ENCODE measurements at places on chromosomes 3 and 15.
A peak's percentile ranks its signal among the peaks of the same experiment; 100 is the strongest.

DNA sequence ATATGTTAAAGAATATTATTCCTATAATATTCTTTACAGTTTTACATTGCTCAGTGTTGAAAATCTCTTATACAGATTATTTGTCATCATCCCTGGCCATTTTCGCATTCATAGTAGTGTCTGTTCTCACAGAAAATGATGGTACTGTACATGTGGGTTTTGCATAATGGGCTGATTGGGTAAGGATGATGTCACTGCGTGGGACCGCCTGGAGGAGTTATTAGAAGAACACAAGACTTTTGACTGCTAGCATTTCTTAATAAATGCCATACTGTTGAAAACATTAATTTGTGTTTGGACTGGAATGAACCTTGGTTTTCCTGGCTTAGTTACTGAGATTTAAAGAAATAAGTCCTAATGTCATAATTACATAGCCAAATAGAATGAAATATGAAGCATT lies 20.3 kb downstream of the LRCH3 start:
- DNase-seq: no peak

- no peak for DNase-seq
Measured at GRCh38 chr3:70806021-70806420, 493.6 kb upstream of the MDFIC2 start.

- no peak for DNase-seq
Measured at GRCh38 chr3:4776980-4777581, 202.2 kb upstream of the BHLHE40 start.

DNA sequence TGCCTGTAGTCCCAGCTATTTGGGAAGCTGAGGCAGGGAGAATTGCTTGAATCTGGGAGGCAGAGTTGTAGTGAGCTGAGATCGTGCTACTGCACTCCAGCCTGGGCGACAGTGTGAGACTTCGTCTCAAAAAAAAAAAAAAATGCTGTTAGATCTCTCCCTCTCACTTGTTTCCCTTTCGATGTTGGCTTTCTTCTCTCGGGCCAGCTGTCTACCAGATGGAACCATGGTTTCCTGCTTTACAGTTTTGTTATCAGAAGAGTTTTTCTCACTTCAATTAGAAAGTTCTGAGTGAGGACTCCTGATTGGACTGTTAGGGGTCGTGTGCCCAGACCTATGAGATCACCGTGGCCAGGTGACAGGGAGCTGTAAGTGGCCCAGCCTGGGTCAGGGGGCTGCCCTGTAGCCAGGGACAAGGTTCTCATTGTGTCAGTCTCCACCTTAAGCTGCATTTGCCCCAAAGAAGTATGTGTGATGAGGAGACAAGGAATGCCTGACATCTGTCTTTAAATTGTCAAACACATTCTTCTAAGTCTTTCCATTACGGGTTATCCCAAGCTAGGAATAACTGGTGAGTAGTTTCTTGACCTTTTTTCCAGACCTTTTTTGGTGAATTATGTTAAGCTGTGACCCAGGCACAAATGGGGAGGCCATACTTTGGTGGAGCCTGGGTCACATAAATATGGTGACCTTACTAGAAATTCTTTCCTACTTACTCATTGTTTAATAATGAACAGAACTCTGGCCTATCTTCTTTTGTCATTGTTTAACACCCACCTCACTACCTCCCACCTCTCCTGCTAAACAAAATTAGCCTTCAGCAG lies 25.2 kb downstream of the SNAPC5 start:
- DNase-seq: peak; percentile 66

DNA sequence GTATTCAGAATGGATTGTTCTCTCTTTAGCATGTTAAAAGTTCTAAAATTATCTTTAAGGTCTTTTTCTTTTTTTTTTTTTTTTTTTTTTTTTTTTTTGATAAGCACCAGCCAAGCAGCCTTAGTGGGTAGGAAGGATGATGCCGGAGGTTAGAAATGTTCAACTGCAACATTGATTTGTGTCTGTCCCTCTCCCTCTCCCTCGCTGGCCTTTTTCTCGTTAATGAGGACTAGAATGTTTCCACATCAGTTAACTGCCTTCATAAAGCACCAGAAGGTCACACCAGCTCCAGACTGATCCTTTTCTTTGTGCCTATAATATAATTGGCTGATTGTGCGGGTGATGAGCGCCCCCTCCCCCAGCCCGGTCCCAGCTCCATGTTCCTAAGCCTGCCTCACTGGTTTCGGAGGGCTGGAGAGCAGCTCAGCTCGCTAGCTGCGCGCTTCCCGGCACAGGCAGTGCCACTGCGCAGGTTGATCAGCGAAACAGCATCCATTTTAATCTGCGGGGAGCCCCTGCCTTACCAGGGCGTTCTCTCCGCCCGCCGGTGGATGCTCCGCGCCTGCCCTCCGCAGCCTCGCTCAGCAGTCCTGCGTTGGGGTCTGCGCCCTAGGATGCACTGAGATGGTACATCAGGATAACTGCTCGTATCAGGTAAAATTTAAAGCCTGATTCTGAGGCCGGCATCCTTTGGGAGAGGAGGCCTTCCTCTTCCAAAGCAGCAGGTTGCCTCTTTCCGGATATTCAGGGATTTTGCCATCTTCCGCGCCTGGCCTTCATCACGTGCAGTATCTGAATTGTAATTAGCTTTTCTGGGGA lies 148.9 kb upstream of the IL12A start:
- no peak for DNase-seq

GRCh38 chr15:75565062-75565970 lies 13.8 kb downstream of the PTPN9 start:
- no peak for DNase-seq

- no peak for DNase-seq
Measured at GRCh38 chr15:34501131-34501530, 63.5 kb upstream of the GOLGA8A start.

DNA sequence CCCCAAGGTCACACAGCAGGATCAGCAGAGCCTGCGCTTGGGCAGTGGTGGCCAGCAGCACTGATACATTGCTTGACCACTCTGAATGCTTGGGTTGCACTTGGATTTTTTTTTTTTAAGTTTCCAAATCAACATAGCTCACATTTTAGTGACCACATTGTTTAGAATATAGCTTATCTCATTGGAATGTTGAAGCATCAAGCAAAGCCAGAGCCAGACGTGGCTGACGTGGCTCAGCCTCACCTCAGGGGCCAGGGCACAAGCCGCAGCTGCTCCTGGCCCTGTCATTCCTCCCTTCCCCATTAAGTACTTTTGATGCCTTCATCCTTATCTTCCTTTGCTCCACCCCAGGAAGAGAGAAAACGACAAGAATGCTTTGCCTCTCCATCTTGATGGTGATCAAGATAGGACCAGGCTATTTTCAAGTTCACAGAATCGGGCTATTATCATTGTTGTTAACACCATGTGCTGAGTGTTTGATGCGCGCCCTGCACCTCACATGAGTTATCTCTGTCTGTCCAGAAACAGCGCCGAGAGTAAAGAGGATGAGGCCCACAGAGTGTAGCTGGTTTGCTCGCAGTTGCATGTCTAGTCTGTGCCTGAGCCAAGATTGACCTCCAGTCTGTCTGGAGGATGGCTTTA lies 75.8 kb downstream of the AAGAB start:
- DNase-seq: no peak

DNA sequence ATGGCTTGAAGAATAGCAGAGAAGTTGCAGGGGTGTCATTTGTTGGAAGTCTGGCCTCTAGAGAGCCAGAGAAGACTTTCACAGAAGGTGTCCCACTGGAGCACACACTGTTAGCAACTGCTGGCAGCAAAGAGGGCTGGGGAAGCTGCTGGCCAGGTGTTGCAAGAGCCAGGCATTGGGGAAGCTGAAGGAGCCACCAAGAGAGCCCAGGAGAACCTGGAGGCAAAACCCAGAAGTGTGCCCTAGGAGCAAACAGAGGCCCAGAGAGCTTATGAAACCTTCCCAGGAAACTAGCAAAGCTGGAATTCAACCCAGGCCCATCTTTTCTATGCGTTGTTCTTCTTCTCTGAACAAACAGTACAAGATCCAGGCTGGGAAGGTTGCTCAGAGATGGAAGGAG lies 132.7 kb upstream of the TRIM42 start:
- no peak for DNase-seq

DNA sequence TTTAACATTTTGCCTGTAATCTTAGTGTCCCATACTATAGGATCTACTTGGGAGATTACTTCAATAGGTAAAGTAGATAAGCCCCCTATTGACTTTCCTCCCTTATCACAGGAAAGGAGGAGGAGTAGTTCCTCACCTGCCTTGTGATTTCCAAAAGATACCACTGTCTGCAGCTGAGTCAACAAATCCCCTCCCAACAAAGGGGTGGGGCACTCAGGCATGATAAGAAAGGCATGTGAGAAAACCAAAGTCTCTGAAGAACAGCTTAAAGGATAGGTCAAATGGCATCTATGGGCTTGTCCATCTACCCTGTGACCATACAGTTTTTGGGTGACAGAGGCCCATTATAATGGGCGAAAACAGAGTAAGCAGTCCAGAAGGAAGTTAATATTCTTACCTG lies 71.3 kb upstream of the WNT7A start:
- no peak for DNase-seq

DNA sequence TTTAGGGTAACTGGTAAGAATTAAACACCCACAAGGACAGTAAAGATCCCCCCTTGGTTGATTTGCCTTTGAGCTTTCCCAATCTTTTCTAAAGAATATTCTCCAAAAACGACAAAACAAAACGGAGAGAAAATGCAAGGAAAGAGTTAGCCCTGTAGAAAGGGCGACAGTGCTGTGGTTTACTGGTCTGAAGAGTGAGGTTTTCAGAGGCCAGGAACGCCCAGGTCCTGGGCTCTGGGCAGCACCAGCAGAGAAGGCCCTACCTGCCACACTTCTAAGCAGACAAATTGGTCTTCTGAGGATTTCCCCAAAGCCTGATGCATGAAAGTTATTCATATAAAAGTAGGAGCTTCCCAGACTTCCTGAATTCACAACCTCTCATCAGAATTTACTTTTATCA lies 119.3 kb downstream of the KCNMB2 start:
- DNase-seq: no peak

DNA sequence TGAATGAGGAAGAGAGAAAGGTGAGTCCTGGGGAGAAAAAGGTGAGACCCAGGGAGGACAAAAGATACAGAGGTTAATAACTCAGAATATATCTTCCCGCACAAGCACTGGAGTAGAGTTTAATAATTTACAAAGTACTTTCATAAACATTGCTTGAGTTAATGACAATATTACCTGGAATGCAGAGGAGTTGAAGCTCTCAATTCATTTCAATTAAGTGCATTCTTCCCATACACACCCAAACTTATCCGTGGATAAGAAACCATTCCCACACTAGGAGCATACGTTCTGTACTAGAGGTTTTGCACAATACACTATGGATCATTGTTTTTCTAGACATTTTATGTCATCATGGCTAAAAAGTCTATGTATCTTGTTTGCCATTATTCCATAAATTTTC lies 23.3 kb upstream of the KNG1 start:
- DNase-seq: no peak

- no peak for DNase-seq
Measured at GRCh38 chr3:29346828-29347227, 66.0 kb downstream of the RBMS3 start.

DNA sequence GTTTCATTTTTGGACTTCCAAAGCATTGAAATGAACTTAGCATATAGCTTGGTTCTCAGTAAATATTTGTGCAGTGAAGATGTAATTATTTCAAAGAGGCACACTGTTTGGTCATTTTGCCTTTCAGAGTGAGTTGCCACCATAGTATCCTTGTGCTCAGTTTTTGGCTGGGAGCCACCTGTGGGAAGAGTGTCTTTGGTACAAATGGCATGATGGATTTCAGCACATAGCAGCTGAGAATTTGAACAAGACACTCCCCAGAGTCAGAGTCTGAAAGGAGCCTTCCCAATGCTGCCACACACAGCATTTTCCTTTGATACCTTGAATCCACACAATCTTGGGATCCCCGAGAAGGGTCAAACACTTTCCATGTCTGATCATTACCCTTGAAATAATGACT lies 897.2 kb upstream of the ARPP21 start:
- DNase-seq: no peak

DNA sequence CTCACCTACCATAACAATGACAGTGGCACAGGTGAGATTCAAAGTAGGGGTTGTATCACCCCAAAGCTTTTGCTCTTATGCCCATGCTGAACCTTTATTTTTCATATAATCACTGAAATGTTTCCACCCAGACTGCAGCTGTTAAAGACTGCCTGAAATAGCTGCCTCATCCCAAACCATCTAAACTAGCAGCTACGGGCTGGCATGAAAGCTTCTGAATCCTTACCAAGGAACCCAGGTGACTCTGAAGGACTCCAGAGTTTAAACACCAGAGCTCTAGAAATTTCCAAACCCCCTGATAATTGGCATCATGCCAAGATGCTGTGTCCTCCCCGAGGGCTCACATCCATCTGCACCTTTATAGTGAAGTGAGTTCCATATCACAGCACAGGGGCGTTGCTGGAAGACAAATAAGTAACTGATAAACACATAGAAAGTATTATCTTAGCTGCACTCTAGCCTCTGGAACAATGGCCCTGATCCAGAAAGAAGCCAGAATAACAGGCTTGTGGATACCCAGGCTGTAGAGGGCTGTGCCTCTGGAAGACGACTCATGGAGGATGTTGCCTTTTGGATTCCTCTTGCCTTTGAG lies 238.9 kb downstream of the CADPS start:
- no peak for DNase-seq

- DNase-seq: peak; percentile 42
Measured at GRCh38 chr3:126419151-126419703, 24.5 kb downstream of the CFAP100 start.

- no peak for DNase-seq
Measured at GRCh38 chr3:130677343-130677742, 69.3 kb downstream of the PIK3R4 start.

GRCh38 chr3:82177774-82178173 lies 416.3 kb upstream of the GBE1 start:
- DNase-seq: no peak

DNA sequence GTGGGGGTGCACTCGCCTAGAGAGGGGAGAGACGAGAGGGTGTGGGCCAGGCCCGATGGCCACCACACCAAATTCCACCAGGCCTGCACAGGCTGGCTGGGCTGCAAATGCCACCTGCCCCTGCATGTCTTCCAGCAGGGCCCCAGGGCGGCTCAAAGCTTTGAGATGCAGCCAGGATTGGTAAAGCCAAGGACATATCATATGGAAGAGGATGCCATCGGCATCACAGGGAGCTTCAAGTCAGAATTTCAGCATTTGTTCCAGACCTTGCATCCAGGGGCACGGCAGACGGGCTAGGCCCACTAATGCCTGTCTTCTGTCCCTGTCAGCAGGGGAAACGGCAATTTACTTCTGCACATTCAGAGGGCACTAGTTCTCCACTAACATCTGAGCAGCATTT lies 97.8 kb downstream of the NUP210 start:
- DNase-seq: no peak

DNA sequence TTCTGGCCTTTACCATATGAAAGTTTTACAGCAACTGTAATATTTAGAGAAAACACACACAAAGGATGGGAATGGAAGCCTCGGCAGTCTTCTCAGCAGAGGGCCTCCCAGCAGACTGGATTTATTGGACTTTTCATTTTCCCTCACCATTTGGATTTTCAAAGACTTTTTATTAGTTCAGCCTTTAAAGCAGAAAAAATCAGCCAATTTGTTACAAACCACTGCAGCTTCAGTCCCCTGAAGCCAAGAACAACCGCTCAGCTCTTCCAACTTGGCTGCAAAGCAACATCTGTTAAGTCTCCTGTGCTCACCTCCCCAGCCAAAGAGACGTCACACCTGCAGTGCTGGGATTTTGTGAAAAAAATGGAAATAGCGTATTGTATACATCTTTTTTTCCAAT lies 120.8 kb downstream of the GMPS start:
- no peak for DNase-seq

Measured in activated CD8-positive, alpha-beta memory T cell treated with anti-CD3 and anti-CD28 coated beads for 24 hours (primary cell).